ENCODE measurements at places on chromosomes 11 and 22. TPM values are rescaled to one million over a fixed set of nuclear protein-coding genes. Genes with fewer than 3 reads are reported as not detected.

DNA sequence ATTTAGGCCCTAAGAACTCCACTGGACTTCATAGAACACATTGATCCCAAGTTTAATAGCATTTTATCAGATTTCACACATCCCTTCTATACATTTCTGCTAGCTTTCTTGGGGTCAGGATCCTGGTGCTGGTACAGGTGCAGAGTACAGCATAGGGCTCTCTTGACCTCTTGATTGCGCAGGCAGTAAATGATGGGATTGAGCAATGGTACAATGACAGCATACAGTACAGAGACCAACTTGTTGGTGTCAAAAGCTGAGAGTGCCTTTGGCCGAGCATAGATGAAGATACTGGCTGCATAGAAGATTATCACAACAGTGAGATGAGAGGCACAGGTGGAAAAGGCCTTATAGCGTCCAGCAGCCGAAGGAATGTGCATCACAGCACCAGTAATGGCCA, 4.8 kb downstream of the OR6A2 start:
- no peak for DNase-seq

DNA sequence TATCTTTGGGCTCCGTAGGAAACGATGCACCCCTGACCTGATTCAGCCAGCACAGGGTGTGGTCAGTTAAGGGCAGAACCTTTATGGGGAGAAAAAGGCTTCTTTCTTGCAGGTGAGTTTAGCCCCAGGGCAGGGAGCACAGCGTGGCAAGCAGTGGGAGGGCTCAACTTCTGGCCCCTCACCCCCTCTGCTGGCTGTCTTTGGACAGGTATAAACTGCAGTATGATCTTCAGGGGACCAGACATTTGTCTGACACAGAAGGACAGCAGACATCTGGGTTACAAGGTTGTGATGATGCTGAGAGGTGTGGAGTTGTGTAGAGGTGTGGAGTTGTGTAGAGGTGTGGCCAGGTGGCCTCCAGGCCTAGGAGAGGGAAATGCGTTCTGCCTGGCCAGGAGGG, 324.0 kb upstream of the PLET1 start:
- DNase-seq, result no peak

GRCh38 chr11:86047275-86047991, 21.5 kb downstream of the PICALM start:
- no peak for DNase-seq

- DNase-seq, result no peak
Measured at GRCh38 chr11:76307978-76308747, 72.8 kb downstream of the THAP12 start.

- DNase-seq, result no peak
Measured at GRCh38 chr11:64210301-64211020, 3.9 kb downstream of the FERMT3 start.

DNA sequence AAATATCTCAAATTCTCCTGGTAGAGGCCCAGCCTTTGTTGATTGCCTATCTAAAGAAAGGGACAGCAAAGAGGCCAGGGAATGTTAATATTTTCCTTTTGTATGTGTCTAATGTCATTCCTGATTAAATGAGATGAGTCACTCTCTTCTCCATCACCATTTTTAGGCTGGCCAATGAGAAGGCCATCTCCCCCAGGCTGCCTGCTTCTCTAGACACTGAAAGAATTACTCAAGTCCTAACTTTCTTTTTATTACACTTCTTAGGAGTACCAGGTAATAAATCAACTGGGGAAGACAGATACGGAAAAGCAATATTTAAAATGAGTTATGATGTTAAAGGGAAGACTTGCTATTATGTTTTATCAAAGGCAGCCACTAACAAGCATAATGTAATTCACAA, 259.2 kb upstream of the SORL1-AS1 start:
- DNase-seq, result no peak

APLNR gene
- total RNA-seq, result 0.36 TPM

SPDYC gene
- not detected for total RNA-seq

SLC6A5 gene
- total RNA-seq, result not detected

TP53I11 gene
- total RNA-seq, result 38.2 TPM
